ENCODE measurements at places on chromosomes 5 and 9.
A peak's percentile ranks its signal among the peaks of the same experiment; 100 is the strongest.

GRCh38 chr5:150624334-150625163 lies 15.9 kb upstream of the SYNPO start:
- DNase-seq, result peak; percentile 4

GRCh38 chr5:97576956-97577355 lies 393.9 kb upstream of the RIOK2 start:
- no peak for DNase-seq

DNA sequence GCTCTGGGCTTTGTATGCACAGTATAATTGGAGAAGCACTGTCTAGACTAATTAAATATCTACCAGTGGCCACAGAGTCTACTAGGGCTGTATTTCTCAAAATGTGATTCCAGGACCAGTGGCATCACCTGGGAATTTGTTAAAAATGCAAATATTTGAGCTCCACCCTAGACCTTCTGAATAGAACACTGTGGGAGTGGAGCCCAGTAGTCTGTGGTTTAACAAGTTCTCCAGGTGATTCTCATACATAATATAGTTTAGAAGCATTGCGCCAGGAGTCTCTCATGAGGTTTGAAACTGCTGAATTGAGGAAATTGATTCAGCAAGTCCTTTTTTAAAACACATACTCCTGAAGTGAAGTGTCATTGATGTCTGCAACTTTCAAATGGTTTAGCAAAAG lies 74.7 kb downstream of the FCHO2 start:
- DNase-seq, result no peak

- no peak for DNase-seq
Observed at GRCh38 chr5:55160493-55161209, 680 bp downstream of the GPX8 start.

- no peak for DNase-seq
Observed at GRCh38 chr9:4879115-4879558, 86.4 kb downstream of the RCL1 start.

DNA sequence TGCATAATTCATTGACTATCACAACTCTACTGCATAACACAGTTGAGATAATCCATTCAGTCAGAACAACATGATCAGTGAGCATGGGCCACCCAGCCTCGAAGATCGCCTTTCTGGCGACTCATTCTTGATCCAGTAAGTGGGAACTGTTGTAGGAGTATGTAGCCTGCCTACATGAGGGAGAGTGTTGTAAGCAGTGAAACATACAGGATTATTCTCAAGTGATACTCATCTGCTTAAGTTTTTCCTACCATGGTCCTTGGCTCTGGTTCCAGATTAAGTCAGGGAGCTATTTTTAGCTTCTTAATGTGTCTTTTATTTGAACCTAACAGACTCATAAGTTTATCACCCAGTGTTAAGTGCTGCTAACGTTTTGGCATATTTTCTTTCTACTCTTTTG lies 44.0 kb downstream of the TNPO1 start:
- DNase-seq, result no peak

GRCh38 chr5:60473654-60474053 lies 226.3 kb downstream of the DEPDC1B start:
- no peak for DNase-seq

DNA sequence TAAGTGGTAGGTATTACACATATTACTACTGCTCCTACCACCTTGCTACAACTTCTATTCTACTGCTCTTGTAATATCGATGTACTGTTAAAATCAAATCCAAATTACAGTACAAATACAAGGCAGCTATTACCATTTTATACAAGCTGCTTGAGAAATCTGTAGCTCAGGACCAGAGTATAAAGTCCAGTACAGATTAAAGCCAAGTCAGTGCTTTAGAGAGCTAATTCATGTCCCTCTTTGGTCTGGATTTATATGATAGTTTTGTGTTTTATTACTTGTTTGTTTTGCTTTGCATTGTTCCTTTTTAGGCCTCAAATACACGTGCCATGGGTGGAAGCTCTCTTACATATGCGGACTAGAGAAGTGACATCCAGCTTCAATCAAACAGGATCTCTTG lies 75.8 kb downstream of the DPYSL3 start:
- DNase-seq, result no peak

DNA sequence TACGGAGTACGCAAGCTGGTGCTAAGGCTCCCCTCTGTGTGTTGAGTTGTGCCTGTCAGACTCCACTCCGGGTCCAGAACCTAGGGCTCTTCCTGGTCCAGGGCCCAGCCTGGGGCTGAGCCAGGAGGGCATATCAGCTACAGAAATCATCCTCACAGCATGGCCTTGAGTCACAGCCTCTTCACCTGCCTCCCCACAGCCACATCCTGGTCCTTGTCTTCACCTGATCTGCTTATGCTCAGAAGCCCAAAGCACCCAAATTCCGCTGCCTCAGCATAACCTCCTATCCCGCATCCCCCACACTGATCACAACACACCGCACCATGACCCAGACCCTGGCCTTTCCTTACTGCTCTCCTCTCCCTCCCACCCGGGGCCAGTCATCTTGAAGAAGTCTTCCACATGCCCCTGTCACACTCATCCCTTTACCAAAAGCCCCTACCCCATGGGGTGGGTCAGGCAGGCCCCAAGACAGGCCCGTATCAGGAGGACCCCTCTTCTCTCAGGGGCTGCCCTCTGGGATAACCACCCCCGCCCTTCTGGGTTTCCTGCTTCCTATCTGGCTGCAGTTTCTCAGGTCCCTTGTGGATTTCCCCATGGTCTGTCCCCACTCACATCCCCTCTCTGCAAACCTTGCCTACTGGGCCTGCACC lies 1.3 kb upstream of the IL3 start:
- peak; percentile 23 for DNase-seq

GRCh38 chr5:125372694-125373631 lies 626.5 kb upstream of the ZNF608 start:
- DNase-seq, result no peak

GRCh38 chr5:146574713-146575112 lies 58.7 kb upstream of the GPR151 start:
- no peak for DNase-seq

DNA sequence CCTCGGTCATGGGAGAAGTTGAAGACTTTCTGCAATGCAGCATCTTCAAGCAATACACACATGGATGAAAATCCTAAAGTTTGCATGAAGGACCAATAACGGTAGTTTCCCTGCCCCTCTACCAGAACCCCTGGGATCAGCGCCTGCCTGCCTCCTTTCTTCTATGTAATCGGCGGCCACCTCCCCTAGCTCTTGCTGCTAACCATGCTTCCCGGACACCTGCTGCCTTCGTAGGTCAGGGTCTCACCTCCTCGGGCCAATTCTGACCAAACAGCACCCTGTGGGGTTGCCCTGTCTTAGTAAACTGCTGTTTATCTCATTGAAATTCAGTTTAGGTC lies 388 bp upstream of the MED10 start:
- DNase-seq, result no peak

DNA sequence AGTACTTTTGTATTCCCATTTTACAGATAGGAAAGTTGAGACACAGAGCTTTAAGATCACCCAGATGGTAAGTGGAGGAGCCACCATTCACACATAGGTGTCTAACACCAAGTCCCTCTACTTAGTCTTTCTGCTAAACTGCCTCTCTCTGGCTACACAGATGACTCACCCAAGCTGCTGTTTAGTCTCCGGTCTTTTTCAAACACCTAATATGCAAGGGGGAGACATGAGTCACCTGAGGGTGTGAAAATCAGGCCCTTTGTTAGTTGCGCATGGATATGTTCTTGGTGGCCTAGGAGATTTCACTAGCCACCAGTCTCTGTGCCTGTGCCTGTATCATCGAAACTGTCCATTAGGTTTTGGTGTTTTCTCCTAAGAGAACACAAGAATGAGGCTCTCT lies 117.8 kb downstream of the MAST4 start:
- no peak for DNase-seq

GRCh38 chr5:152403046-152403445 lies 2.0 kb downstream of the NMUR2 start:
- no peak for DNase-seq

DNA sequence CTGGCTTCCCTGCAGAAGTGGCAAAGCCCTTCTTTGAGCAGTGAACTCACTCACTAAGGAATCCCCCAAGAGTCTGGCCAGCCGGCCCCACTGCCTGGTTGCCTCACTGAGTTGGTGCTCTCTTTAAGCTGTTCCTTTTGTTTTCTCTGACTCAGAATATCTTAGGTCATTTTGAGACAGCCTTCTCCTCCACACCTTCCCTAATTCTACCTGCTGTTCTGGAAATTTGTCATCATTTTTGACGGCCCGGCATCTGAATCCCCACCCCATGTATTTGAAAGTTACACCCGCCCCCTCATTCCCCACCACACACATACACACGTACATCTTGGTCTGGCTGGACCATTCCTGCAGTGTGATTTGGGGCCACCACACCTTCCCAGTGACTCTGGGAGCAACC lies 41.8 kb downstream of the FGF1 start:
- no peak for DNase-seq

DNA sequence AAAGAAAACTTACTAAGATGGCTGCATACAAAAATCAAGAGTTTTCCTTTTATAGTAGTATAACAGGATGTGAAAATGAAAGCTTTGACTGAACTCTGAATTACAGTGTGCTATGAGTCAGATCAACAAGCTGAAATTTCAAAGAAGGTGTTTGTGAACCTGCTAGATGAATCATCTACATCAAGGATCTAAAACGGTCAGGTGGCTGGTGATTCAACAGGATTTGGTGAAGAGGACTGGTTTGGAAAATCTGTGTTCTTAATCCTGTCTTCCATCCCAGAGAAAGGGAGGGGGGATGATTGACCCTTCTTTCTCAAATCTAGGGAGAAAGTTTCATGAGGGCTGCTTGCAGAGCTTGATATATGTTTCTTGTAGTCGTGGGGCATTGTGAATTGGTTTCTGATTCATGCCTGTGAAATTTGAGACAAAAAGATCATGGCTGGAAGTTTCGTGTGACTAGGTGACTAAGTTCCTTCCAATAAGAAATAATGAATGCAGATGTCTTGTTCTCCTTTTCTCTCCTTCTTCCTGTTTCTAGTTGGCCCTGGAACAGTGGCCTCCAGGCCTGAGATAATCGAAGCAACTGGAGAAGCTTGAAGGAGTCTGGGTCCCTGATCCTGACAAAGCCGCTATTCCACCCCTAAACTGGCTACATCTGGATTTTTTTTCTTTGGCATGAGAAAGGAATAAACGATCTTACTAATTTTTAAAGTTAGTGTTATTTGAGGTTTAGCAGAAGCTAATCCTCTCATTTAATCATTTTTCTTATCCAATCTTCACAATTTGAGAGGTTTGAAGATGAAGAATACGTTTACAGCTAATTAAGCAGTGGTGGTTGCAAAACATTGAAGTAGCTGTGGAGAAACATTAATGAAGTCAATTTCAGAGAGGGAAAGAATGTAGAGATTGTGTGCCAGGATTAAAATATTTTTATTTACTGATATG lies 67.2 kb downstream of the MRPS30 start:
- DNase-seq, result no peak

GRCh38 chr9:111632695-111633388 lies 1.7 kb downstream of the DNAJC25 start:
- DNase-seq, result no peak

- peak; percentile 5 for DNase-seq
Observed at GRCh38 chr9:71685394-71685793, 82.9 kb downstream of the CEMIP2 start.

DNA sequence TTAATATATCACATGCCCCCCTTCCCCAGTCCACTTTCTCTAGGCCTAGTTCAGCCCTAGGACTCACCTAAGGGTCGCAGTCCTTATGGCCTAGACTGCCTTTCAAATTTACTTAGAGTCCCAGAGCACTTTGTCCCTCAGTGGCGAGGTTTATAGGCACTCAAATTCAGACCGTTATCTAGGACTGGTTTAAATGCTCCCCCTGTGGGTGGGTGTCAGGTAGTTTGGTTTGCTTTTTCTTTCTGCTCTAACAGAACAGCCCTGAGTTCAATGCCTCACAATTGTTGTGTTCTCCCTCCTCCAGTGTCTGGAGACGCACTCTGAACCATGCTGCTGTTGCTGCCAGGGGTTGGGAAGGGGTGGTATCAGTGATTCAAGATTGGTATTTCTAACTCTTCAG lies 317.1 kb downstream of the MAT2B start:
- DNase-seq, result no peak

GRCh38 chr9:70873506-70873905 lies 247.9 kb downstream of the TRPM3 start:
- DNase-seq, result no peak

DNA sequence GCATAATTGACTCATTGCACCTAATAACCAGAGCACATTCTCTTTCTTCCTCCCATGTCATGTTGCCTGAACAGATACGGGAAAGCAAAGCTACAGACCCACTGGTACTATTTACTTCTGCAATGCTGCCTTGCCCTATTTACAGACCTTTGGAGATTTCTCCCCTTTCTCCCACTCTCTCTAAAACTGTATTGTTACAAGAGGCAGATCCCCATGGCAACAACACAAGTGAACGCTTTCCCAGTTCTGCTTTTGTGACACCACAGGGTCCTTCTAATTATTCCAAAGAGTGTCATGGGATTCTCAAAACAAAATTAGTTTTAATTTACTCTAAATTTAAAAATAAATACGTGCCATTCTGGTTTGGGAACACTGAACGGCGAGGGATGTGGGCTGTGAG lies 104.7 kb downstream of the KCTD16 start:
- no peak for DNase-seq

- no peak for DNase-seq
Observed at GRCh38 chr9:133869674-133870405, 122.3 kb downstream of the VAV2 start.

GRCh38 chr5:121628783-121629182 lies 222.9 kb upstream of the FTMT start:
- DNase-seq, result no peak

- DNase-seq, result no peak
Observed at GRCh38 chr9:37339923-37340322, 82.6 kb upstream of the GRHPR start.

- DNase-seq, result no peak
Observed at GRCh38 chr9:122016309-122016708, 76.8 kb downstream of the TTLL11 start.

DNA sequence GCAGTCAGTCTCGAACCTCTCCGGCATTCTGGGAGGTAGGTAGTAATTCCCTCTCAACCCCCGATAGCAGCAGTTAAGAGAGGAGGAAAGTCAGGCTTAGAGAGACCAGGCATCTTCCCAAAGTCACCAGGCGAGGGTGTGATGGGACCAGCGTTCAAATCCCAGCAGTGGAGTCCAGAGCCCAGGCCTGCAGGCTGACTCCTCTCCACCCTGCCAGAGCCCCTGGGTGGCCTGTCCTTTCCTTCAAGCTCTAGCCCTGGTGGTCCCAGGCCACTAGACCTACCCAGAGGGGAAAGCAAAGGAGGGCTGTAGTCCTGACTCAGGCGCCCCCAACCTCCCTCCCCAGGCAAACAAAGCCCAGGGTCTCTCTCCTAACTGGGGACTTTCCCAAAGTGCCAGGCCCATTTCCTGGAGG lies 4.2 kb upstream of the NR5A1 start:
- no peak for DNase-seq

DNA sequence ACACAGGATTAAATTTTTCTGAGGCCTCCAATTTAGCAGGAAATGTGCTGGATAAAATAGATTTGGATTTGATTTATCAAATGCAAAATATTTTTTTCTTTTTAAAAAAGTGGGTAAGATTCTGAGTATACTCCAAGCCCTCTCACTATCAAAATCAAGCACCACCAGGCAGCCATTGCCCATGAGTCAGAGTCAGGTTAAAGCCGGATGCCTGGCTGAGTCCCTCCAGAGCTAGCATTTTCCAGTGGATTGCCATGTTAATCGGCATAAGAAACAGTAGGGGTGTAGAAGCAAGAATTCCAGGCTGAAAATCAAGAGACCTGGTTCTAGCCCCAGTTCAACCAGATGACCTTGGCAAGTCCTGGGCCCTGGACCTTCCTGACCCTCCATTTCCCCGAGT lies 85.3 kb downstream of the FAM114A2 start:
- no peak for DNase-seq
